NCI-H1930 (cell line): ENCODE measurements at places on chromosomes 2 and 18.

GRCh38 chr2:76008001-76008702 is 297.4 kb upstream of the GCFC2 start:
- DNase-seq = no peak

DNA sequence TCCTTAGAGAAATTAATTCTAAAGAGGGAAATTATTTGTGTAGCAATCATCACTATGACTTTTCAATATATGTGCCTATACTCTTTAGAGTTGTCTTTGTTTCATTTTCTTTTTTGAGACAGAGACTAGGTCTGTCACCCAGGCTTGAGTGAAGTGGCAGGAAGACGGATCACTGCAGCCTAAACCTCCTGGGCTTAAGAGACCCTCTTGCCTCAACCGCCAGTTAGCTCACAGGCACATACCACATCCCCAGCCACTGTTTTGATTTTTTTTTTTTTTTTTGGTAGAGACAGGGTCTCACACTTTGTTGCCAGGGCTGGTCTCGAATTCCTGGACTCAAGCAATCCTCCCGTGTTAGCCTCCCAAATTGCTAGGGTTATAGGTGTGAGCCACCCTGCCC is 12.4 kb downstream of the YWHAQ start:
- no peak for DNase-seq

GRCh38 chr2:204491528-204491927 is 53.7 kb upstream of the PARD3B start:
- DNase-seq = no peak

DNA sequence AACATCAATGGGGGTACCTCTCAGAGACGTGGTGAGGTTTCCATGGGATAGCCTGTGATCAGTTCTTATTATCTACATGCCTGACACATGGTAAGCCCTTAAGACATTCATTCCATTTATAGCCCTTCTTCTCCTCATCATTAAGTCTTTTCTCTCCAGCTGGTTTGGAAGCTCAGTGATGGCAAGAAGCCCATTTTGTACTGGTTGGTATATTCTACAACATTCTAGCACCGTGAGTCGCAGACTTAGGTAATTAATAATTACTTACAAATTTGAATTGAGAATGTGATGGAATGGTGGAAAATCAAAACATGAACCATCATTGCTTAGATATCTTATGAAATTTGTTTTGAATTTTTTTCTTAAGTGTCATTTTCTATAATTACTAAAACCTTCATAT is 472.6 kb downstream of the DLGAP1 start:
- no peak for DNase-seq

- DNase-seq = no peak
Measured at GRCh38 chr18:75530118-75530517, 102.6 kb upstream of the SMIM21 start.

GRCh38 chr2:73269686-73270465 is 14.4 kb downstream of the FBXO41 start:
- no peak for DNase-seq

GRCh38 chr18:57353137-57353939 is 981 bp downstream of the ST8SIA3 start:
- peak; percentile 73 for DNase-seq

- DNase-seq = no peak
Measured at GRCh38 chr2:103788951-103789350, 1027.1 kb downstream of the TMEM182 start.

DNA sequence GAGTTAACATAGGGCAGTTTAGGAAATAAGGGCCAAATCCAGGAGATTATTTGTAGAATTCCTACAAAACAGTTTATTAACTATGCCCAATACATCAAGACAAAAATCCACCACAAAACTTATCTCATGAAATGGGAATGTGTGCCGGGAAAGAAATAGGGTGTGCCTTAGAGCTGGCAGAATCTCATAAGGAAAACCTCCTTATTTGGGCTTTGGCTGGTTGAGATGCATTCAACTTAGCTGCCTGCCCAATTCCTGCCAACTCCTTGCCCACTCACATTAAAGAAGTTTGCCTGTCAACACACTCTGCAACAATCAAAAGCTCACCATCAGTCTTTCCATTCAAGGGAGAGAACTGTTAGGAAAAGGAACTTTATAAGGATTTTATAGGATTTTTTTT is 500.6 kb downstream of the SATB2 start:
- DNase-seq = no peak

GRCh38 chr2:193963472-193964119 is 1693.4 kb upstream of the SLC39A10 start:
- DNase-seq = no peak

DNA sequence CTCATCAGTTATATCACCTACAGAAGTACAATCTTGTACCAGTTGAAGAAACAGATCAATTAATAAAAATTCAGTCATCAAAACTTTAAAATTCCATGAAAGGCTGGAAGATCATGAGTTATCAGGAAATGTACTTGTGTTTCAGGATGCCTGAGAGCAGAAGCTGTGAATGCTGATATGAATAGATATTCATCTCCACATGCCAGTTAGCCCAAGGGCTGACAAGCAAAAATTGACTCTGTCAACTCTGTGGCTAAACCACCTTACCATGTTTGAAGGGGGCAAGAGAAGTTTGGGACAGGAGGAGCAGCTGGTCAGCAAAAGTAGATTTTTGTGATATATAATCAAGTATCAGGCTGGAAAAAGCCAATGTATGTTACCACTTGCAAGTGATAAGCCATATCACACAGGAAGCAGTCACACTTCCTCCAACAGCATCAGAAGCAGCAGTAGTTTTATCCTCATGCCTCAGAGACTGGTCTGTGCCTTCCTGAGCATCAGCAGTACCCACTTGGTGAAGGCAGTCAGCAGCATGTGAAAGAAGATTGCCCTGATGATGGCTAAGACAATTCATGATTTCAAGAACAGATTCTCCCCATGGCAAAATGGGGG is 328.2 kb upstream of the CNTNAP5 start:
- no peak for DNase-seq

DNA sequence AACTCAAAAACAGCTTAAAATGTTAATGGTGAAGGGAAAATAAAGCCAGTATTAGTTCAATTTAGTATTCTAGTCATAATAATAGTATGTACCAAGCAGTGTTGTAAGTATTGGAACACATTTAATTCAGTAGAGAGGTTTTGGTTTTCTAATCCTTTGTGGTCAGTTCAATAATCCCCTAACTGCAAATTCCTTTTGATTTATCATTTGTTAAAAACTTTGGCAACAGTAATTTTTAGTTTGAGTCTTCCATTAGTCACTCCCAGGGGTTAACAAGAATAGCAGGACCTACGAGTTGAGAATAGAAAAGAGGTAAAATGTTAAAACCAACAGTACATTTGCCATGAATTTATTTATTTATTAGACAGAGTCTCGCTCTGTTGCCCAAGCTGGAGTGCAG is 10.7 kb downstream of the MRPL44 start:
- no peak for DNase-seq

DNA sequence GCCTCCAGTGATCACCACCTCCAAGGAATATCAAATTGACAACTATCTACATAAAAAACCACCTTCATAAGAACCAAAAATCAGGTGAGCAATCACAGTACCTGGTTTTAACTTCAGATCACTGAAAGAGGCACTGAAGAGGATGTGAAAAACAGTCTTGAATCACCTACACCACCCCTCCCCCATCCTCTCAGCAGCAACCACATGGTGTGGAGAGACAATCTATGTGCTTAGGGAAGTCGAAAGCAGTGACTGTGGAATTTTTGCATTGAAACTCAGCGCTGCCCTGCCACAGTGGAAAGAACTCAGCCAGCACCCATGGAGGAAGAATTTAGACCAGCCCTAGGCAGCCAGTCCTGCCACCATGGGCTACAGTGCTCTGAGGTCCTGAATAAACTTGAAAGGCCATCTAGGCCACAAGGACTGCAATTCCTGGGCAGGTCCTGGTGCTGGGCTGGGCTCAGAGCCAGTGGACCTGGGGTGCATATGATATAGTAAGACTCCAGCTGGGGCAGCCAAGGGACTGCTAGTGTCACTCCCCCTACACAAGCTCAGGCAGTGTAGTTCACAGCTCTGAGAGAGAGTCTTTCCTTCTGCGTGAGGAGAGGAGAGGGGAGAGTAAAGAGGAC is 75.6 kb downstream of the ATL2 start:
- DNase-seq = no peak

GRCh38 chr2:54641988-54642387 is 81.5 kb upstream of the EML6 start:
- DNase-seq = no peak
